ENCODE measurements at places on chromosomes 1 and 21.

- no peak for DNase-seq
These were observed 58.6 kb downstream of the NPHP4 start for GRCh38 chr1:5933676-5934057.

GRCh38 chr1:26996024-26996423 is 2.5 kb downstream of the TRNP1 start:
- DNase-seq = no peak

DNA sequence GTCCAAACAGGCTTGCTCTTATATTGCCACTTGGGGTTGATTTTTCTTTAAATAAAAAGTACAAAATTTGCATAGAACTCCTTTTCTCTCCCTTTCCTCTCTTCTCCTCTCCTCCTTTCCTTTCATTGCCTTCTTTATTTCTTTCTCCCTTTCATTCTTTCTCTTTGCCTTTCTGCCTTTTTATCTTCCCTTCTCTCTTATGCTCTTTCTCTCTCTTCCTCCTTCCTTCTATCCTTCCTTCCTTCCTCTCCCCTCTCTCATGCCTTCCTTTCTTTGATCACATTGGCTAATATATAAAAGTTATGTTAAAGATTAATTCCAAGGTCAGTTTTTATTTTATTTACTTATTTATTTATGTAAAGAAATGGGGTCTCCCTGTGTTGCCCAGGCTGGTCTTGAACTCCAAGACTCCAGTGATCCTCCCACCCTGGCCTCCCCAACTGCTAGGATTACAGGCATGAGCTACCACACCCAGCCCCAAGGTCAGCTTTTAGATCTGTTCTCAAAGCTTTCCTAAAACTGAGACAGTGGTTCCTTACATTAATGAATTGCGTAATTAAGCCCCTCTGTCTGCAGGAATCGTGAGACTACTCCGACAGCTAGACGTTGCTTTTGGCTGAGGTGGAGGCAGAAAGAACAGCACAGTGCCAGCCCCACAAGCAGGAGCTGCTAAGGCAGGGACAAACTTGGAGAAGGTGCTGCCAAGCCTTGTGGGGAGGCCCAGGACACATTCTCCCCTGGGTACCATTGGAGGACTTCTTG is 361.9 kb downstream of the SIPA1L2 start:
- DNase-seq = no peak

- DNase-seq = no peak
These were observed 19.5 kb downstream of the NUAK2 start for GRCh38 chr1:205301842-205302588.

GRCh38 chr1:99481391-99481996 is 164.4 kb upstream of the PALMD start:
- no peak for DNase-seq

GRCh38 chr1:150706091-150706490 is 9.1 kb upstream of the GOLPH3L start:
- no peak for DNase-seq
